ENCODE measurements at places on chromosomes 1 and 21.

- no peak for DNase-seq
These were observed 164.9 kb upstream of the PKN2 start for GRCh38 chr1:88519156-88519555.

DNA sequence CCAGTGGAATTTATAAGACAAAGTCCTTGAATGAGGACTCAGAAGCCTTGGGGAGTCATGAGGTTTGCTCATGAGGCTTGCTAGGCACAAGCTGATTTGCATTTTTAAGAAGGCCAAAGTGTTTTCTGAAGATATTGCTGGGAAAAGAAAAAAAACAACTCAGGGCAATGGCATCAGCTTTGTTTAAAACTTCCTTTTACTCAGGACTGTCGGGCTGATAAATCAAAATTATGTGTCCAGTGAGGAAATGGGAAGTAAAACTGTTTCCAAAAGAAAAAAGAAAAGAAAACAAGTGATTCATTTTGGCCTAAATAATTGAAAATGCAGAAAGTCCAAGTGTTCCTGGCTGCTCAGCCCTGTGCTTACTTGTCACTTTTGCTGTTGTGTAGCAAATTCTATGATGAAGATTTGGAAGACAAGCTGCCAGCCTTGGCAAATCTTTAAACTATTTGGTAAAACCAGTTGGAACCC, 282.4 kb downstream of the HLX start:
- DNase-seq = no peak

- DNase-seq = no peak
These were observed 67.1 kb upstream of the IPO9 start for GRCh38 chr1:201761871-201762270.

DNA sequence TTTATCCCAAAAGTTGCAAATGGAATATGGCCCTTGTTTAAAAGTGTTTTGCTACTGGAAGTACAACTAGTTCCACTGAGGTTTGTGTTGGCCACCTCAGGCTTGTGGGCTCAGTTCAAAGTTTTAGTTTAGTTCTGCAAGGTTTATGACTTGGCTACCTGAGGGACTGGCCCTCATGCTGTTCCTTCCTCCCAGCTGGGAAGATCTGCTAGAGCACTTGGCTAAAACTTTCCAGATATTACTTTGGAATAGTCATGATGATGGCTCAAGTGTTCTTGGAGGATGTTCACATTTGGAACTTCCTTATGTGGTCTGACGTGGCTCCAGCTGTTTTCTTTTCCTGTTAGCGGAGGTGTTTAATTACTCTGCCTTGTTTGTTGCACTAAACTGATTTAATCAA, 110.2 kb upstream of the IVNS1ABP start:
- DNase-seq = no peak

- no peak for DNase-seq
These were observed 12.1 kb upstream of the LINGO4 start for GRCh38 chr1:151817353-151817730.

DNA sequence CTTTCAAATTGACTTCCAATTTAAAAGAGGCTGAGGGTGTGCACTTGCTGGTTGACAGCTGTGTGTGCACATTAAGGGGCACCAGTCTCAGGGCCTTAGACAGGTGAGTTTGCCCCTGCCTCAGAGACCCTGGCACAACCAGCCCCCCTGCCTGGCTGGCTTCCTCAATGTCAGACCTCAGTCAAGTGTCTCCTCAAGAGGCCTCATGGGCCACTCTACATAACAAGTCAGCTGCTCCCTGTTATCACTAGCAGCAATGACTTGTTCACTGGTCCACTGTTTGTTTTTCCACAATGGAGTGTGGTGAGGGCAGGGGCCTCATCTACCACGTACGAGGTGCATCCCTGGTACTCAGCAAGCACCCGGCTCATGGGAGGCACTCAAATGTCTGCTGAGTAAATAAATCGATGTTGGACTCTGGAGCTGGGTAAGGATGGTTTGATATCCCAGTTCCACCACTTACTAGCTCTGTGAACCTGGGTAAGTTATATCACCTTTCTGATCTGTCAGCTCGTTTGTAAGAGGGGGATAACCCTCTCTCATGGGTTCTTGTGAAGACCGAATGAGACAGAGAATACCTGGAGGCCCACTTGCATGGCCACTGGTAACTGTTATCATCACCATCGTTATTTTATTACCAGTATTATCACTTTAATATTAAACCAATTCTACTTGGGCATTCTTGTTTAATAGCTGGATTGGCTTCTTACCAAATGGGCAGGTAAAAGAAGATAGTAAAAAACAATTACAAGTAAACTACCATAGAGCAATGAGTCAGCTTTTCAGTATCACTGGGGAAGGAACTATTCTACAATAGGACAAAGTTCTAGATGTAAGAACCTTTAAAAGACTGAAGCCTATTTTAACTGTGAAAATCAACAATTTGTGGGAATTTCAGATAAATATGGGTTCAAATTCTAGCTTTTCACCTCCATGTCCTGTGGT, 64.6 kb downstream of the SLC66A1 start:
- no peak for DNase-seq

DNA sequence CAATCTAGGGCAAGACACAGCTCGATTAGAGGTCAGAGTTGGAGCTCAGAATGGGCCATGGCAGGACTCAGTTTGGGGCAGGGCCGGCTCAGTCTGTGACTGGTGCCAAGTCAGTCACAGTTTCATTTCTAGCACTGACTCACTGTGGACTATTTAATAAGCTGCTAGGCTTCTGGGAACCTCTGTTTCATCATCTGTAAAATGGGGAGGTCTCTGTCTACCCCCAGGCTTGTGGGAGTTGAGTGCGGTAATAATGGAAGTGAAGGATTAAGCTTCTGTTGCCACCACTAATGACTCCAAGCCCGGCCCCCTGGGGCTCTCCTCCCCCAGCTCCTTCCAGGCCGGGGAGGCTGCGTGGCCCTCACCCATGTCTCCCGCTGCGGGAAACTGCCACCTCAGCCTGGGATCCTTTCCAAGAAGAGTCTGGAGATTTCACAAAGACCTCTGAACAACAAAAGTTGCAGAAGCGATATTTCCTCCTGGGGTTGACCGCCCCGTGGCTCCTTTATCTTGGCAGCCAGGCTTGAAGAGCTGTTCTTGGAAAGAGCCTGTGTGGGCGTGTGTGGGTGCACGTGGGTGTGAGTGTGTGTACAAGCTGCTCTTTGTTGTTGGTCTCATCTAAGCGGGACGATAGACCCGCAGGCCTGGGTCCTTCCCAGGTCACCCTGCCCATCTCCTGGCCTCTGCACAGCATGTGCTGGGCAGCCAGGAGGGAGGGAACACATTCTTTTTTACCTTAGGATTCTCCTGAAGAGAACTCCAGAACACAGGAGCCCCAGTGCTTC, 29.1 kb downstream of the KNCN start:
- no peak for DNase-seq

- no peak for DNase-seq
These were observed 39.3 kb upstream of the ERRFI1 start for GRCh38 chr1:8065369-8065768.

GRCh38 chr1:99942723-99943122, 27.1 kb upstream of the SLC35A3 start:
- no peak for DNase-seq

DNA sequence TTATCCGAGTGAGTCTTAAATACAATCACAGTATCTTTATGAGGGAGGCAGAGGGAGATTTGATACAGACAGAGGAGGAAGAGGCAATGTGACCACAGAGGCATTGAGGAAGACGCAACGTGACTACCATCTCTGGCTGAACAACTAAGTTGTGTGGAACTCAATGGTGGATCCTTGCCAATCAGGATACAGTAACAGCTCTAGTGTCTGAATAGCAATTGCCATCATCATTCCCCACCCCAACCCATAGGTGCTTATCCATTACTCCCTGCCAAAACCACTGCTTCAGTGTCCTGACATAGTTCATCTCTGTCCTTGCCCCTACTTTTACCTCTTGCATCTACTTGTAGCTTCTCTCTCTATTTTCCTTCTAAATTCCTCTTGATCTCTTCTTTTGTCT, 20.5 kb upstream of the RHBDL2 start:
- DNase-seq = no peak

- DNase-seq = no peak
These were observed 246.1 kb upstream of the ADGRL4 start for GRCh38 chr1:79252598-79252997.

- DNase-seq = no peak
These were observed 2.3 kb downstream of the GSTM1 start for GRCh38 chr1:109689844-109690405.

GRCh38 chr1:21219674-21220073, 43.0 kb upstream of the EIF4G3 start:
- DNase-seq = no peak

DNA sequence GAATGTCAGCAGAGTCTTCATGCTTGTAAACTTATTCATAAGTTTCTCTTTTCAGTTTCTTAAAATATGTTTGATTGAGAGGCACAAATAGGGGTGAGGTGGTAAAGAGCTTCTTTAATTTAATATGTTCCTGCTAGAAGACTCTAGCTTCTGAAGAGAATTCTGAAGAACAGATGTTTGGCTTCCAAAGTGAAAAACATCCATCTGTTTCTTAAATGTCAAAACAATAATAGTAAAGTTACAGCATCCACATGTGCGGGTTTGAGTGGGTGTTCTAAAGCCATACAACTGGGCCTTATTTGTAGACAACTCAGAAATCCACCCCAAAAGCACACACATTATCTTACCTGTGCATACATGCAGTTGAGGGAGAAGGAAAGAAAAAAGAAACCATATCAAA, 144.0 kb upstream of the ADGRL4 start:
- DNase-seq = no peak

- no peak for DNase-seq
These were observed 31.9 kb upstream of the SLC19A1 start for GRCh38 chr21:45574081-45574501.

- no peak for DNase-seq
These were observed 90.6 kb upstream of the KCNJ15 start for GRCh38 chr21:38166173-38166535.

DNA sequence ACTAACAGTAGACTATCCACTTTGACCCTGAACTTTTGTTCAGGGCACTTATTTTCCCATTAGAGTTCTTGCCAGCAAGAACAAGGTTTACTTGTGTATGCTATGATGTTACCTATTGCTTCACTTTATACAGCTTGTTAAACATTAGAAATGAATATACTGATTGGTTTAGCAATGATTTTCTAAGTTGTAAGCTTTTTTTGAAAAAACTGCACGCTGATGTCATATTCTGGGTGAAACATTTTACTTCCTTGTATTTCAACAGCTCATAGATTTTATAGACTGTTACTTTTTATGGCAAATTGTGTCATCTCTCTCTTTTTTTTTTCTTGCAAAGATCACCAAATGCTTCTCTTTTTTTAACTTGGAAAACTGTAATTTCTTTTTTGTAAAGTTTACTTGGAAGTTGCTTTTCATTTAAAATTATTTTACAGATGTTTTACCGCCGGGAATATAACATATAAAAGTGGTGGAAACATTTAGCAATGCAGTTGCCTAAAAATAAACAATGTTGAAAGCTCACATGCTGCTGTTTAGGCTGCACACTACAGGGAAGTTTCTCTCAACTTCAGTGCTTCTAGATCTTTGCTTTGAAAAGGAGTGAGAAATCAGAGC, 215.3 kb upstream of the NFIA start:
- no peak for DNase-seq

DNA sequence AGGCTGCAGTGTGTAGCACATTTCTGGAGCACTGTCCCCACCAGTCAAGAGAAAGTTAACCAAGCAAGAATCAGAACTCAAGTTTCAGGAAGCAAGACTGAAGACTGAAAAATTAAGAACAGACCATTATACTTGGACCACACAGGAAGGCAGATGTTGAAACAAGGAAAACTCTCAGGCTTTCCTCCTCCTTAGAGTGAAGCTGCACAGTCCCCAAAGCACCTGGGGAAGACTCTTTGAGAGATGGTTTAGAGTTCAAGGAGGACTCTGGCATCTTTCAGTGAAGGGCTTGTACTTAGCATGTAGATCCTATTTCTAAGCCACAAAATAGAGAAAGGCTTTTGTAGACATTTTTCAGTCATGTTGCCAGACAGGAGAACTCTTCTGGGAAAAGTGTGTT, 113.7 kb upstream of the KCTD3 start:
- no peak for DNase-seq

GRCh38 chr1:85465099-85465785, at the start of gene DDAH1:
DDAH1 (minus strand) TSS chr1:85465159; CDS start chr1:85465045, 114 bp downstream.
- no peak for DNase-seq

DNA sequence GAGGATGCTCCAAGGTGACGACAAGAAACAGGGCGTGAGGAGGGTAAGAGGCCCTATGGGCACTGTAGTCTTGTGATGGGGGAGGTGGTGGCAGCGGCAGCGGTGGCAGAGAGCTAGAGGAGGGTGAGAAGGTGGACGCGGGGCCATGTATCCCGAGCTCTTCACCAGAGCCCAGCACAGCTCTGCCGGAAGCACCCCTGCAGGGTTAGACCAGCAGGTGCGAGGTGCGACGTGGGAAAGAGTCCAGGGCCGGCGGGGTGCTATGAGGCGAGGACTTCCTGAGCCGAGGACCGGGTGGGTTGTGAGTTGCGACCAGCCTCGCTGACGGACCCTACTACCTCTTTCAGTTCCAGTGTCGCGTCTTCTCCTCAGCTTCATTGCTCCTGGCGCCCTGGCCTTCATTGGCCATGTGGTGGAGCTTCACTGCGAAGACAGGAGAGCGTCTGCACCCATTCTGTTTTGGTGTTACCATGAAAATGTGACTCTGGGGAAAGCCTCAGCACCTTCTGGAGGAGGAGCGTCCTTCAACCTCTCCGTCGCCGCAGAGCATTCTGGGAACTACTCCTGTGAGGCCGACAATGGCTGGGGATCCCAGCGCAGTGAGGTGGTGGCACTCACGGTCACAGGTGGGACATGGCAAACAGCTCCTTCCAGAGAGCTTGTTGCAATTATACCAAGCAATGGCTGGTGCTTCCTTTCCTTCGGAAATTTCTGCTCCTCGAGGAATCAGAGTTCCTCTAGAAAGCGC, 67.9 kb upstream of the KIRREL1 start:
- no peak for DNase-seq

- no peak for DNase-seq
These were observed 12.8 kb downstream of the RNF2 start for GRCh38 chr1:185058110-185058509.

GRCh38 chr21:38631206-38631605, 132.9 kb upstream of the ERG start:
- DNase-seq = no peak

- DNase-seq = no peak
These were observed 522.5 kb downstream of the PTBP2 start for GRCh38 chr1:97243973-97244560.

GRCh38 chr1:95068956-95069709, 3.6 kb downstream of the ALG14 start:
- no peak for DNase-seq

DNA sequence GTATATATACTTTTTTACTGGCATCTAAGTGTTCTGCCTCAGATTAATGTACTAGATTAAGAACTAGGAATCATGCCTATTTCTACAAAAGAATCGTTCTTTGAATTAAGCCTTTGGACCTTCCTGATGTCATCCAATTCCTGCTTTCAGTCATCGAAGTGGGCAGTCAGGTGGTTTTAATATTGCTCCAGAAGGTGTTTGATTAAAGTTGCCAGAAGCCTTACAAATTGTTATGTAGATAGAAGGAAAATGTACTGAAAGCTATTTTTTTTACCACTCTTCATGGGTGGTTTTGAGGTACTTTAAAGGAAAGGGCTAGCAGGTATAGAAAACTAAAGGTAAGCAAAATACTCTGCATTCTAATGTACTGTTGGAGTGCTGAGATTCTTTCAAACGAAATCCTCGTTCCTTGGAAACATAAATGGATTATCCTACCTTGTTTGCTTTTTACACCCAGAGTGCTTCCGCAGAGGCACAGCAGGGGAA, 716 bp downstream of the CTBS start:
- DNase-seq = no peak

- no peak for DNase-seq
These were observed 40.1 kb upstream of the LRRC8D start for GRCh38 chr1:89780721-89781120.

Data from NCI-H1436 treated with DMSO at 0.1 percent for 48 hours (cell line).